ENCODE measurements at places on chromosomes 2 and 18.

DNA sequence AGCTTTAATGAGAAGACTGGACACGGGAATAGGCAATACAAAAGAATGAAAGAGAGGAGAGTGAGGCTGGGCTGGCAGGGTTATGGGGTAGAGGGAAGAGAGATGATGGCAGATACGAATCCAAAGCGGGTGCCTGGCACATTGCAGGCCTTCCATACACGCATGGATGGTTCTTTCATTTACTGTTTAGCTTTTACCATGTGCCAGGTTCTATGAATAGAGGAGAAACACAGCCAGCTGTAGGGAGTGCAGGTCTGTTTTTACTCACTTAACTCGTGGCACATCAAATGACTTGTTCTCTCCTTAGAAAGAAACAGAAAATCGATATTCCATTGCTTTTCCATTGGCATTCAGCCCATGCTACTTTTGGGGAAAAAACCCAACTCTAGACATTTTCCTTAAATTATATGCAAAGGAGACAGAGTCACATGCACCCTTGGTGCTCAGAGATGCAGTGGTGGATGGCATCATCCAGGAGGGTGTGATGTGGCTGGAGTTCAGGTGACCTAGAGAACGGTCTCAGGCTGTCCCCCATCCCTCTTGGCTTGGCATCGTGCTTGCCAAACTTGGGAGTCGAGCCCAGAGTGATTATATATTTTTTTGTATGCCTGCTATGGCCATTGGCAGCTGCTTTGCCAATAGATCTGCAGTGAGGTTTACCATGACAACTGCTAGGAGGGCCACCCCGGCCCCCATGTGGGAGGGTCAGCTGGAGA, 6.2 kb downstream of the LTBP1 start:
- DNase-seq, result no peak

- no peak for DNase-seq
Measured at GRCh38 chr2:157473581-157473980, 29.7 kb upstream of the CYTIP start.

- no peak for DNase-seq
Measured at GRCh38 chr18:45505497-45506206, 109.6 kb upstream of the SLC14A2 start.

DNA sequence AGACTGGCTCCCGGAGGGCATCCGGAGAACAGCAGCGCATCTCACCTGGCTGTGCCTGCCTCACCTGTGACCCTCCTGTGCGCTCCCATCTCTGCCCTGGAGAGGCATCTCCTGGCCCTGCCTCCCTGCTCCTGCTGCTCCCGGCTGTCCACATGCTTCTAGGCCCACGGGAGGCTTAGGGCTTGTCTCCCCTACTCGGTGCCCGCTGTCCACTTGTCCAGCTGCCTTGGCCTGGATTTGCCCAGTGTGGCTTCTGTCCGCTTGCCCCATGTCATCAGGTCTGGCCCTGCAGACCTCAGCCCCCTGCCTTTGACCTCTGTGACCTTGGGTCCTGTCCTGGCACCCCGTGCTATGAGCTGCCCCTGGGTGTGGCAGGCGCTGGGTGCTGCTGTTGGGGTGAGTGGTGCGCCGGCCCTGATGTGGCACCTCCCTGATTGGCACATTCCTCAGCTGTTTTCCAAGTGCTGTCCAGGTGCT, 4.5 kb downstream of the BOK start:
- no peak for DNase-seq

GRCh38 chr2:99928470-99929053, 213.8 kb downstream of the AFF3 start:
- DNase-seq, result no peak

- DNase-seq, result no peak
Measured at GRCh38 chr2:12787891-12788801, 71.4 kb downstream of the TRIB2 start.

GRCh38 chr2:44392338-44392943, 30.7 kb downstream of the CAMKMT start:
- DNase-seq, result peak; percentile 28

- DNase-seq, result no peak
Measured at GRCh38 chr2:219444566-219445091, 10.0 kb downstream of the SPEG start.

GRCh38 chr2:72415241-72415661, 267.6 kb upstream of the CYP26B1 start:
- no peak for DNase-seq

DNA sequence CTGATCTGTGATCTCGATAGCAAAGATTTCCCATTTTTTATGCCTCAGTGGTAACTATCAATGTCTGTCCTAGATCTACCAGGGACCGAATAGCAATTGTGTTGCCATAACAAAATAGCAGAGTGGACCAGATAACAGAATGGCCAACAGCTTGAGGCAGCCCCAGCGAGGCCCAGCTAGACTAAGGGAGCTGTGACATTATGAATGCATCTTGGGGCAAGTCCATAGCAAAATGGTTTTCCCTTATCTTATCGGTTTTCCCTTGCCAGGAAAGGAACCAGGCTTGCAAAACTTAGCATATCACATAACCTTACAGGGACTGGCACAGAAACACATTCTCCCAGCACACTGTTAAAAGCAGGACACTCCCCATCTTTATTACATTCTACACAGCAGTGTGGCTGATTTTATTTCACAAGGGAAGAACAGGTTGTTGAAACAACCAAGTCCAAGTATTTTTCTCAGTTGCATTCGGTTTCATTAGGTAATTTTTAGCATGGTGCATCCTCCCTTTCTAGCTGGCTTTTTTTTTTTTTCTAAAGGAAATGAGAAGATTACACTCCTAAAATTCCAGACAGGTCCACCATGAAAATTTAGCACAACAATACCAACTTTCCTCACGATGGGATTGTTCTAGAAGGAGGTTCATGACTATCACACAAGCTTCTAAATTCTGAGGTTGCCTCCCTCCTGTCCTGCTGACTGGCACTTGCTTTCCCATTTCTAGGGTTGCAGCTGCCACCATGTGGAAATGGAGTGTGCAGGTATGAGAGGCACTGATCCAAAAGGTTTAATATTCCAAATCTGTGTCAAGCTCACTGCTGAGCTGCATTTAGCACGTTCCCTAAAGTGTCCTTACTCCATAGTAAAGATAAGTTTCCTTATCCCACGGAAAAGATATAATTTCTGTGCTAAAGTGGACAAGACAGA, 97.0 kb upstream of the SLC35G4 start:
- no peak for DNase-seq

DNA sequence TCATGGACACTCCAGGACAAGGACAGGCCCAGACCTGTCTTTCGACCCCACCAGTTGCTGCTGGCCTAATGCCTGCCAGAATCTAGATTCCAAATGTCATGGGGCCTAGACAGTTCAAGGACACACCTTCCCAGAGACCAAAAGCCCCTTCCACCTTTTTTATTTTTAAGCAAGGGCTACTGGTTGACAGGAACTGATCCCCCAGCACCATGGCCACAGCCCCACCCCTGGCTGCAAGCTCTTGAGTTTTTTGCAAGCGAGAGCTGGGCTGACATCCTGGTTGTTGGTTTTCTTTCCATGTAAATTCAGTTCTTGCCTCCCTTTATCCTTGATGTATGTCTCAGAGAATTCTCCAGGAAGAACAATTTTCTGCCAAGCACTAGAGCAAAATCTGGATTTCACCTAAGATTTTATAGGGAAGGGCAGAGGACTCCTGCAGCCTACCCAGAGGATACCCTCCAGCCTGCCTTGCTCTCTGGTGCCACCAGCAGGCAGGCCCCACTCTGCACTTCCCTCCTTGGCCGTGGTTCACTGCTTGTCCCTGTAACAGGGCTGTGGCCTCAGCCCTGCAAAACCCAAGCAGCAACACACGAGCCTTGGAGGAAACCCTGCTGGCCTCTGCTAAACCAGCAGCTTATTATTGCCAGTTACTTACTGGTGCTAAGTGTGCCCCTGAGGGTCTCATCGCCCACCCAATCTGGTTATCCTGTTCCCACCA, 97.7 kb downstream of the TWIST2 start:
- DNase-seq, result no peak

All from activated T-cell treated with anti-CD3 and anti-CD28 coated beads for 24 hours (primary cell).